Stimulated activated CD4-positive, alpha-beta T cell treated with anti-CD3 and anti-CD28 coated beads, Interleukin-2, amount 100 ng/mL, for 4 hours (primary cell): ENCODE measurements at places on chromosomes 1 and 21.

- DNase-seq = no peak
Measured at GRCh38 chr1:116494353-116494692, 76.5 kb downstream of the CD58 start.

GRCh38 chr1:241362350-241362749 is 5.3 kb upstream of the RGS7 start:
- DNase-seq = no peak

DNA sequence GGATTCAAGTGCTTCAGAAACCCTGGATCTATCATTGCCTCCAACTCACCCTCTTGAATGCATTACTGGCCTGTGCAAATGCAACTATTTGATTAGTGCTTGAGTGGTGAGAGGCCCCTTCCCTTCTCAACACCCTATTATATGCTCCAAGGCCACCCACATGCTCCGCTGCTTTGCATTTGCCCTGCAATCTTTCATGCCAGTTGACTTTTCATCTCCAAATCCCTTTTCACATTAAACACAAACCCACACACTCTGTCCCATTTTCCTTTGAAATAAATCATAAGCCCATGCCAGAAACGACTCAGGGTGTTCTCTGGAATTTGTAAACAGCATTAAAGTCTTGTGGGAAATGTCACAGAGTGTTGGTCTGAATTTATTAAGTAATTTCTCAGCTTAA is 78.9 kb upstream of the CTTNBP2NL start:
- no peak for DNase-seq

DNA sequence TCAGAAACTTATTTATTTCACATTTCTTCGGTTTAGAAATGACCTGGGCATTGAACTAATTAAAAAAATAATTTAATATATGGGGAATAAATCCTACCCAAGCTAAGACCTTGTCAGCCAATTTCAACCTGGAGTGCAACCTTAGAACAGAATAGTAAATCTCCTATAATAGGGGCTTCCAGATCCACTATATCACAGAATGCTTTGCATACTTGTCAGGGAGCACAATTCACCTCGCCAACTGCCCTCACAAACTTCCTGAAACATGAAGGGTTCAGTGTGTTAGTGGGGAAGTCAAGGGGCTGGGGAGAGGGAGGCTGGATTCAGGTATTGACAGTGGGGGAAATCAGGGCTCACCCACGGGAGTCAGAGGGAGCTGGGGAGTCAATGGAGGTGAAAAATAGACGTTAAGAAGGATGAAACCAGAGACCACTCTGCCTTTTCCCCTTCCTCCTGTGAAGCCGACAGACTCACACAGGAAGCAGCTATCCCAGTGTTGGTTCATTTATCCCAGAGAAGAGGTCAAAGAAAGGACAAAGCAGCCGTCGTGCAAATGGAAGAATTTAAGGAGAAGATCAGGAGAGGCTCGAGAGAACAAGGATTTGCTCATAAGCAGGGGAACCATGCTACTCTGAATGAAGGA is 453.3 kb downstream of the NUF2 start:
- no peak for DNase-seq

DNA sequence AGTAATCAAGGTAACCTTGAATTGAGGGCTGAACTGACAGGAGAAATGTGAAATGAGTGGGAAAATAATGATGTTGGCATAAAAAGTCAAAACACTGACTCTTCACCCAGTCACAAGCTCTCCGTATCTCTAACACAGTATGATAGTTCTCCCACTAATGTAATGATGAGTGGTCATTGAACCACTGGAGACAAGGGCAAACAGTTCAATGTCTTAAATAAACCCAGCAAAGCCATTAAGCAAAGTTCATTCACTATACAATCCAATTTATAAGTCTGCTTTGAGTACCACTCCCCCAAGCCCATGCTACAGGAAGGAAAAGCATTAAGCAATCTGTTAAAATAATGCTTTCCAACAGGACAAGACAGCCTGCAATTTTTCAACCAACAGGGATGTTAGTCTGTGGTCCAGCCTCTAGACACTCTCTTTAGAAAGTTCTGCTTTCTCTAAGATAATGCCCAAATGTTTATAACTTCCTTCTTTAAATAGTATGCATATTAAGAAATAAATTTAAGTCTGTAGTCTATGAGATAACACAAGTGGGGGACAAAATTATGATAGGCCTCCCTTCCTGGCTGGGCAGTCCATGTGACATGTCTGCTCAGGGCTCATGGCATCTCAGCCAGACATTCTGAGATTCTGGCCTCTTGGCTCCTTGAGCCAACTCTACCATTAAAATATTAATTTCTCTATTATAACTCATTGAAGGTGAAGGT is 25.5 kb upstream of the DDAH1 start:
- DNase-seq = no peak

DNA sequence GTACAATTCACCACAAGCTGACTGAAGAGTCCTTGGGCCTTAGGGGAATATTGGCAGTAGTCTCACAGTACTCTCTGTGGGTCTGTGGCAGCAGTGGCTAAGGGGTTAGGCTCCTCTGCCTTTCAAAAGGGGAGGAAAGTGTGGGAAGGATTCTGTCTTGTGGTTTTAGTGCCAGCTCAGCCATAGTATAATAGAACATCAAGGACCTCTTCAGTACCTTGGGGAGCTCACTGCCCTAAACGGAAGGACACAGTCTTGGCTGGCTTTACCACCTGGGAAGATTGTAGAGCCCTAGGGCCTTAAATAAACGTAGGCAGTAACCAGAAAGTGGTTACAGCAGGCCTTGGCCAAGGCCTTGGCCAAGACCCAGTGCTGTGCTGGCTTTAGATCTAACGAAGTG is 265.7 kb downstream of the COL11A1 start:
- DNase-seq = no peak

GRCh38 chr1:178607718-178608408 is 95.0 kb downstream of the TEX35 start:
- no peak for DNase-seq

DNA sequence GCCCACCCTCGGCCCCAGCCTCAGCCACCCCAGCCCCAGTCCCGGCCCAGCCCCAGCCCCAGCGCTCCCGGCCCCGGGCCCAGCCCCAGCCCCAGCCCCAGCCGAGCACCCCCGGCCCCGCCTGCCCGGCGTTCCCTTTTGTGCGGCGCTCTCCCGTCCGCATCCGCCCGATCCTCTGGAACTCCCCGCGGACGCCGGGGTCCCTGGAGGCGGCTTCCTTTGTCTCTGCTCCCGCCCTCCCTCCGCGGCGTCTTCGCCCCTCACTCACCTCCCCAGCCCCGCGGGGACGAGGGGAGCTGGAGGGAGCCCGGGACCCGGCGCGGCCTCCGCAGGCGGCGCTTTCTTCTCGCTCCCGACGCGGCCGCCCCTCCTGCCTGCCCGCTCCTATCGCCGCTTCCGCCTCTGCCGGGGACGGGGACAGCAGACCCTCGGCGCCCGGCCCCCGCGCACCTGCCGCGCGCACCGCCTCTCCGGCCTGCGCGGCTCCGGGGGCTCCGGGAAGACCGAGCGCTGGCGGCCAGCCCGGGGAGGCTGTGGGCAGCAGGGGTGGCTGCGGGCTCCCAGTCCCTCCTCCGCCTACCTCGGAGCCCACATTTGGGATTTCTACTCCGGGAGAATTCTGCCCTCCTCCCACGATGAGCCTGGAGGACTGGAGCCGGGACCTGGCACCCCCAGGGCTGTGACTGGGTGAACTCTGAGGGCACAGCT is 14.0 kb downstream of the AGRN start:
- DNase-seq = no peak

- DNase-seq = no peak
Measured at GRCh38 chr1:156742017-156742416, 1.1 kb upstream of the MRPL24 start.

DNA sequence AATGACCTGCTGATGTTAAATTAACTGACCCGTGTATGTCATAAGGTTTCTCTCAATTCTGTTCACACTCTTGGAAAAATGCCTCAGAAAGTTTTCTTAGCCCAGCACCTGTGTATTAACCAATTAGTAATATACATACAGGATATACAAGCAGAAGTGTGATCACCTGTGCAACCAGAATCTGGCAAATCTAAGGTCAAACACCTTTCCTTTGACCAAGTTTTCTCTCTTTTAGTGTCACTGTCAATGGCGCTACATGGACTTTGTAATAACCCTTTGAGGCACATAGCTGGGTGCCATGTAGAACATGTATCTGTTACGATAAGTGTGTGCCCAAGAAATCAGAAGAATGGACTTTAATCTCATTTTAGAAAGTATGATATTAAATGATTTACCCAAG is 1.1 kb downstream of the NCSTN start:
- DNase-seq = no peak

GRCh38 chr1:7553042-7553690 is 217.9 kb upstream of the VAMP3 start:
- no peak for DNase-seq

DNA sequence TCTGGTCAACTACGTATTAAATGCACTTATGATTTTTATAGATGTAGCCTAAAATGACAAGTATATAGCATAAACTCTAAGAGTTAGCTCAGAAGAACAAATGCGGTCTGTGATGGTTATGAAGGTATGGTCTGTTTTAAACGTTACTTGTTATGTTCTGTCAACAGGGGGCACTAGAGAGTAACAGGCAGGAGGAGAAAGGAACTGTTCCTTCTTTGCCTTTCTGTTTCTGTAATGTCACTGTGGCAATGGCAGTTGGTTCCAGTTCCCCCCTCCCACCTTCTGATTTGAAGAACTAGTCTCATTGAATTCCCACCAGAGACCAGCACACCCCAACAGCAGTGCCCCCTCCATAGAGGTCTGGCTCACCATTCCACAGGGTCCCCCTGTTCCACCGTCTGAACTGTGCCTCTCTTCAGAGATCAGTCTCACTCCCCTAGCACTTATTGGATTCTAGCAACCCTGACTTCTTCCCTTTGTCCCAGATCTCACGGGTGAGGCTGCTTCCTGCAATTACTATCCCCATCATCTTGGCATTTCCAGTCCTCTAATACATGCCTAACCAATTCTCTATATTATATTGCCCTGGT is 14.0 kb downstream of the KRTAP24-1 start:
- DNase-seq = no peak

GRCh38 chr1:6523566-6523965 is 30.7 kb downstream of the NOL9 start:
- DNase-seq = no peak

DNA sequence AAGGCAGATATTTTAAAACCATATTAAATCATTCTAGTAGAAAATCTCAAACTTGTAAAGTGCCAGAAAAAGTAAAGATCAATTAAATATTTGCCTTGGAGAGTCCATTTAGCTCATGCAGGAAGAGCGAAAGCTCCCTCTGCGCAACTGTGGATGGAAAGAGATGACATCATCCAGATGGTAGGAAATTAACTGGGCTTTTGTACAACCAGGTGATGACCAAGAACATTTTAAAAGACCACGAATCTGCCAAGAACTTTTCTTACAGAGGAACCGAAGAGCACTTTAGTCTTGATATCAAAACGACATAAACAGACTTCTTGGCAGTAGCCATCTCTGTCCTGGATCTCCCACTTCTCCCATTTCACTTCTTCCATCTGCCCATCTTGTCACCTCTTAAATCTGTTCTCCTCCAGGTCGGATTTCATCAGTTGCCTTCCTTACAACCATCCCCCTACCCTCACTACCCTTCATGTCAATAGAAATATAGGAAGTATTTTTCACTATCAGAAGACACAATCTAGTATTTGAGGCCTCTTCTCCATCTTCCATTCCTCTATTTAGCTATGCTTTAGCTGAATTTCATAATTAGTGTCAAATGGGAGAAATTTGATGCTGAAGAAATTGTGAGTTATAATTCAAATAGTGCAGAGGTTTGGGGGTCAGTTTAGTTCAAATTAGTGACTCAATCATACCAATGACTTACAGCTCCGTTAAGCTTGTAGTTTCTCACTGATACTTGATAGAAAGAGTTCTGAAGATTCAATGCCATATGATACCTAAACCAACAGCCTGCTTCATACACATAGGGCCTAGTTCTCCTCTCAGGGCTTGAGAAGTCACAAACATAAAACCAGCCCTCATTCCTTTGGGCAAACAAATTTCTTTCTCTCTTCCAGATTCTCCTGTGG is 22.0 kb upstream of the DNASE2B start:
- no peak for DNase-seq

- DNase-seq = no peak
Measured at GRCh38 chr1:242784084-242784483, 259.6 kb upstream of the PLD5 start.

- no peak for DNase-seq
Measured at GRCh38 chr1:235368428-235368827, 1.2 kb downstream of the TBCE start.

DNA sequence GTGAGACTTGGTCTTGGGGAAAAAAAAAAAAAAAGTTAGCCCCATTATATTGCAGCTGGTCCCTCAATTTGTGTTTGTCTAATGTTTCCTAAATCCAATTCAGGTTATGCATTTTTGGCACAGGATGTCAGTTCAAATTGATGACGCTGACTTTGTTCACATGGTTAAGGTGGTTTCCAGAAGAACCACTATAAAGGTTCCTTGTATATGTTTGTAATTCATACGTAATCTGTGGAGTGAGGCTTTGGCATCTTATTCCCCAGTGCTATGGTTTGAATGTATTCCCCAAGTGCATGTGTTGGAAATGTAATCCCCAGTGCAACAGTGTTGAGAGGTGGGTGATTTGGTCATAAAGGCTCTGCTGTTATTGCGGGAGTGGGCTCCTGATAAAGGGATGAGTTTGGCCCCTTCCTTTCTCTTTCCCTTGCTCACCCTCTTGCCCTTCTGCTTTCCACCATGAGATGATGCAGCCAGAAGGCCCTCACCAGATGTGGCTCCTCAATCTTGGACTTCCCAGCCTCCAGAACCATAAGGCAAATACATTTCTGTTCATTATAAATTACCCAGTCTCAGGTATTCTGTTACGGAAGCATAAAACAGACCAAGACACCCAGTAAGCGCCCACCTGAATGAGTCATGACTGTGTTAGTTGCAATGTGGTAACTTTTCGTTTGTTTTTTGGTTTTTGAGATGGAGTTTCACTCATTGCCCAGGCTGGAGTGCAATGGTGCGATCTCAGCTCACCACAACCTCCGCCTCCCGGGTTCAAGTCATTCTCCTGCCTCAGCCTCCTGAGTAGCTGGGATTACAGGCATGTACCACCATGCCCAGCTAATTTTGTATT is 19.5 kb upstream of the HLCS start:
- no peak for DNase-seq

DNA sequence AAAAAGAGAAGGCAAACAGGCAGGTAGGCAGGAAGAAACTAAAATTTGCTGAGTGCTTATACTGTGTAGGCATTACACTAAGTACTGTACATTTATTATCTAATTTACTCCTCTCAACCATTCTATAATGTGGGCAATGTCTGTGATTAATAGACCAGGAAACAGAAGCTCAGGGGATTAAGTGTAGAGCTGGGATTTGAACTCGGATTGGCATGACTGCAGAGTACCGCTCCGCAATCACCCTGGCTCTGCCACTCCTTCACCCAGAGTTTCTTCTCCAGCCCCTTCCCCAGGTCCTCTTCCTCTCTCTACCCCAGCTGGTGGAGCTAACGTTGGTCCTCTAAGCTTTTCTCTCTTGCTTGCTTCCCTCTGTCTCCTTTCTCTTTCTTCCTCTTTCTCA is 11.5 kb upstream of the S100A2 start:
- no peak for DNase-seq
